Vein endothelial cell (primary cell): ENCODE measurements at places on chromosomes 3 and 15. TPM values are rescaled to one million over a fixed set of nuclear protein-coding genes. Genes with fewer than 3 reads are reported as not detected.

The CTXN2 gene
- not detected in 2 replicates for total RNA-seq

The ITGA11 gene
- total RNA-seq, result 2.4 and 2.6 TPM in 2 replicates

The TGM5 gene
- total RNA-seq, result not detected in 2 replicates

The HMG20A gene
- 51.9 and 59.4 TPM in 2 replicates for total RNA-seq

The GCSAM gene
- total RNA-seq, result not detected in 2 replicates

The NANOGP8 gene
- 0.38 TPM in 1 of 2 replicates, not detected in the other for total RNA-seq

The MINAR1 gene
- total RNA-seq, result 1.2 and 2.6 TPM in 2 replicates

The CDC25A gene
- 12.4 and 20.9 TPM in 2 replicates for total RNA-seq

The PDCD6IP gene
- 257 and 358 TPM in 2 replicates for total RNA-seq

The HTR3E gene
- total RNA-seq, result not detected in 2 replicates

The CACNA2D3 gene
- not detected in 2 replicates for total RNA-seq

The TMEM212 gene
- not detected in 2 replicates for total RNA-seq

The FGD5 gene
- 127 and 130 TPM in 2 replicates for total RNA-seq

The GXYLT2 gene
- total RNA-seq, result 1.1 and 2.3 TPM in 2 replicates

The C15orf62 gene
- total RNA-seq, result 0.65 and 1.4 TPM in 2 replicates

The TTC23 gene
- total RNA-seq, result 26.2 and 28.4 TPM in 2 replicates

The AGTR1 gene
- 0.10 TPM in 1 of 2 replicates, not detected in the other for total RNA-seq

The ZBED2 gene
- total RNA-seq, result not detected in 2 replicates

The CDHR4 gene
- total RNA-seq, result not detected in 2 replicates

The WDR72 gene
- total RNA-seq, result under 0.01 TPM in 1 of 2 replicates, not detected in the other
